ENCODE measurements at places on chromosomes 1 and 21.

DNA sequence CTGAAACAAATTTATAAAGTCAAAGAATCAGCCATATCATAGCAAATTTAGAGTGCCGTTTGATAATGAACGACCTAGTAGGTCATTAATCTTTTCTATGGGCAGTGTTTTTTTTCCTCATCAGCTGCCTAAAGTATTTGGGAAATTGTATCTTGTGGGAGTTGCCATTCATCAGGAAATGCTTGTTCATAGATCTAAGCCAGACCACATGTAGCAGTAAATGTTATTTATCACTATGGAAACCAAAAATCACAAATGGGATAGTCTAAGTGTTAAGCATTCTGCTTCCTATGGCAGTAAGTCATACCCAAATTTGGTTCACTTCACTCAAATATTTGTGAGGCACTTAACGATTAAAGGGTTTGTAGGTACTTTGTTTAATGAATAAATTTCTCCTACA lies 52.9 kb downstream of the LRRC8D start:
- no peak for DNase-seq

- DNase-seq = no peak
These were observed 28.0 kb upstream of the FASLG start for GRCh38 chr1:172630868-172631267.

DNA sequence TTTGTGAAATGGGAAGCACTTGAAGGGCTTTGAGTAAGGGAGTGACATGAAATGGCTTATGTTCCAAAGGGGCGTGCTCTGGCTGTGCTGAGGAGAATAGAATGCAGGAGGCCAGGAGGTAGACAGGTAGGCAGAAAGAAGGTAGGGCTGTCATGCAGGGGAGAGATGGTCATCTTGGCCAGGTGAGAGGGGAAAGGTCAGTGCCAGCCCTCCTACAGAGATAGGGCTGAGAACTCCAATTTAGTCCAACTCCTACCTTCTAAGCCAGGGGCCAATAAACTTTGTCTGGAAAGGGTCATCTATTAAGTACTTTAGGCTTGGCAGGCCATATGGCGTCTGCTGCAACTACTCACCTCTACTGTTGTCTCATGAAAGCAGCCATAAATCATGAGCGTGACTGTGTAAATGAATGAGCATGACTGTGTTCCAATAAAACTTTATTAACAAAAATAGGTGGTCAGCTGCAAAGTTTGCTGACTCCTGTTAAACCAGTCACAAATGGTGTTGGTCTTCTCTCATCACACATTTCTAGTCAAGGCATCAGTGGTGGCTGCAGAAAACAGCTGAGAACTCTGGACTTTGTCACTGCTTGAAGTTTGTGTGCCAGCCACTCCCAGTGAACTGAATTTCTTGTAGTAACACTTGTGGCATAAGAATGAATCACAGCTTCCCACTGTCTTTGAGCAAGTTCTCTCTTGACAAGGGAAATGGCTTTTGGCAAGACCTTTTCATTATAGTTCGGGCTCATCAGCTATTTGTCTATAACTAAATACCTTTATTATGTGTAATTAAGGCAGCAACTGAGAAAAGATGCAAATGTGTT lies 32.0 kb upstream of the CD2 start:
- DNase-seq = no peak

DNA sequence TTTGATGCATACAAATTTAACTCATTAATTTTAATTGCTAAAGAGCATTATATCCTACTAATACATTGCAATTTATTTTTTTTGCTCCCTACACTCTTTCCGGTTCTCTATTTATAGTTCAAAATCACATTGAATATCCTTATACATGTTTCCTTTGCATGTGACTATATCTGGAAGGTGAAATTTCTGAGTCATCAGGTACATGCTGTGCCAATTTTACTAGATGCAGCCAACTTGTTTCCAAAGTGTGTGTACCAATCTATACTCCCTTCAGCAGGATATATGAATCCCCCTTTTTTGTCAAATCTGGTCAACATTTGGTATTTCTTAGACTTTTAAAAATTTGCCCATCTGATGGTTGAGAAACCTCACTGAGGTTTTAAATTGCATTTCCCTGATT lies 602.9 kb upstream of the CAMK1G start:
- no peak for DNase-seq

GRCh38 chr21:41317458-41317857 lies 857 bp downstream of the FAM3B start:
- DNase-seq = no peak

DNA sequence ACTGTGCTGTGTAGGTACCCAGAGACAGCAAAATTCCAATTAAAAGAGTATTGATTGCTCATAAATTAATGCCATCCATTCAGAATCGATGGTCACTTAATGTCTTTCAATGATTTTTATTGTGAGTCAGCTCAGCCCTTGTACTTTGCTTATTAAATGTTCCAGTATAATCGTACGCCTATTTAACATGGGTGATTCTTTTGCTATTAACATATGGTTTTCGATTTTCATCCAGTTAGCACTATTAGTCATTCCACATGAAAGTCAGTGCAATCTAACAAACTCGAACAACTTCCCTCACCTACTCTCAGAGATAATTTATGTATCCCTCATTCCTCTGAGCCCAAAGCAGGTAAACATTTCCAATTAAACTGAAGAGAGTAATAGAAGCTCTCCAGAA lies 109.6 kb upstream of the APP start:
- no peak for DNase-seq

DNA sequence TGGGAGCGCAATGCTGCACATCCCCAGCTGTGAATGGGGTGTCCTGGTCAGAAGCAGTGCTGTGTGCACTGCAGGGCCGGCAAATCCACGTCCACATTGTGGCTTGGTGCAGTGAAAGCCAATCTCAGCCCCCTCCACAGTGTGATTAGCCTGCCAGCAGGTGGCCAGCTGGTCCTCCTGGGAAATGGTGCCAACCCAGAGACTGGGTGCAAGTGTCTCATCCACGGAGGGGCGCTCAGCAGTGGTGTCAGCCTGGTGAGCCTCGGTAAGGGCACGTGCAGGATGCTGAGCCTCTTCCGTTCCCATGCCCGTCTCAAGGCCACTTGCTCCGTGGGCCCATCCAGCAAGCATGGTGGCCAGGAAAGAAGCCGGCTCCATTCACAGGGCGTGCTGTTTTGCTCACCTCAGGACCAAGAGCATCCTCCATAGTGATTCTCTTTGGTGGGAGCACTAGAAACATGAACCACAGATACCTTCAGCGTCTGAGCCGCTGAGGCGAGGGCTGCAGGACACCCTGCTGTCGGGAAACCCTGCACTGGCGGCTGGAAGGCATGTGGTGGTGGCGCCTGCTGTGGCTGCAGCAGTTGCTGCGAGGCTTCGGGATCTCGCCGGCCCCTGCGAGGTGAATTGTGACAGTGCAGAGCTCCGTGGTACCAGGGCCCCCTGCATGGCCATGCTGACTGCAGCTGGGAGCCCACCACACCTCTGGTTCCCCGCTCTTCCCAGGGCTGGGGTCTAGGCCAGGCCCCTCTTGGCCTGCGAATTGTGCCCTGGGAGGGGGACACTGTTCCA lies 2.0 kb upstream of the SMYD3 start:
- DNase-seq = no peak

- DNase-seq = no peak
These were observed 63.0 kb downstream of the ALPL start for GRCh38 chr1:21572221-21572620.

GRCh38 chr1:203099805-203100515 lies 14.1 kb upstream of the MYOG start:
- DNase-seq = no peak

DNA sequence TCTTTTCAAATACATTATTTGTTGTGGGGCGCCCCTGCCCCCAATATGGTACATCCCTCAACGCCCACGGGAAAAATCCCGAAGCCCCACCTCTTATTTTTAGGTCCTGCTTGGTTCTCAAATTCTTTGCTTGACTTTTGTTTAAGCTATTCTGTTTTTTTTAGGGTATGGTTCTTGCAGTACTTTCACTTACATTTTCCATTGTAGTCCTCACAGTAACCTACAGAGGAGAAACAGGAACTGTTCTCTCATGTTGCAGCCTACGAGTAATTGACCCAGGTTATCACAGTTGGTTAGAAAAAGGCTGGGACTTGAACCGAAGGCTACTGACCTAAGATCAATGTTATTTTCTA lies 697 bp upstream of the C21orf91 start:
- no peak for DNase-seq

GRCh38 chr1:59232216-59232615 lies 64.7 kb upstream of the FGGY start:
- no peak for DNase-seq

DNA sequence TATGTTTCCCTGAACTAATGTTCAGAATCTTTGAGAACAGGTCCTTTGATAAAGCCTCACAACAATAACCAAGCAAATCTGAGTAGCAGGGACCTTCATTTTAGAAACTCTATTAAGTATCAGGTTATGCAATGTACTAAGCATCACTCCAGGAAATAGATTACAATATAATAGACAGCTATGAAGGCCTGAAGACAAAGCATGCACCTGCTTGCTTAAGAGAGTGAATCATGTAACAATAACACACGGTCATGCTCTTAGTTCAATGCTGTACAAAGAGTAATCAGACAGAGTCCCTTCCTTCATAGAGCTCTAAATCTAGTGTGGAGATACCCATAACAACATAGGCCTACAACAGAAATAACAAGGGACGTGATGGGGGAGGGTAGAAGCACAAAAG lies 8.1 kb upstream of the CMPK1 start:
- no peak for DNase-seq

GRCh38 chr1:207628776-207629175 lies 16.2 kb upstream of the CR1L start:
- no peak for DNase-seq

DNA sequence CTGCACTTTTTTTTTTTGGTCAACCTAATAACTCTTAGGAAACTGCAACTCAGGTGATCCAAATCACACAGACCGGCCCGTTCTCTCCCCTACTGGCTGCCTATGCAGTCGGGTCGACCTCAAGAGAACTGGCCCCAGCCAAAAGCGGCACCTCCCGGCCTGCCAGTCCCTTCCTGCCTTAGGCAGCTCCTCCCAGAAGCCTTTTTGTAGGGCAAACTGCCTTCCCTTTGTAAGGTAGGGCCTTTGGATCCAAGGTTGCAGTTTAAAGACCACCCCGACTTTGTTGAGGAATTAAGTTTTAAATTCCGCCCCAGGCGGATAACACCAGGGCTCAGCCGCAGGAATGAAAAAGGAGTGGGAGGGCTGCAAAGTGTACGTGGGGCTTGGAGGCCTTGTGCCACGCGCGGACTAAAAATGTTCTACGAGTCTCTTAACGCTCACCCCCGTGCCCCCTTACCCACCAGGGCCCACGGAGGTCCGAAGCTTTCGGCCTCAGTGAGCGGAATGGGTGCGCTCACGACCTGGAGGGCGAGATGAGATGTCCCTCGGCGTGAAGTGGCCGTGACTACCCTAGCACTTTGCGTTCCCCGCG lies 642 bp upstream of the ST3GAL3 start:
- no peak for DNase-seq

GRCh38 chr1:58818075-58818474 lies 34.2 kb upstream of the JUN start:
- DNase-seq = no peak

- no peak for DNase-seq
These were observed 64.6 kb downstream of the IER5 start for GRCh38 chr1:181152892-181153633.

- DNase-seq = no peak
These were observed 265.1 kb upstream of the NEGR1 start for GRCh38 chr1:72547412-72547811.

DNA sequence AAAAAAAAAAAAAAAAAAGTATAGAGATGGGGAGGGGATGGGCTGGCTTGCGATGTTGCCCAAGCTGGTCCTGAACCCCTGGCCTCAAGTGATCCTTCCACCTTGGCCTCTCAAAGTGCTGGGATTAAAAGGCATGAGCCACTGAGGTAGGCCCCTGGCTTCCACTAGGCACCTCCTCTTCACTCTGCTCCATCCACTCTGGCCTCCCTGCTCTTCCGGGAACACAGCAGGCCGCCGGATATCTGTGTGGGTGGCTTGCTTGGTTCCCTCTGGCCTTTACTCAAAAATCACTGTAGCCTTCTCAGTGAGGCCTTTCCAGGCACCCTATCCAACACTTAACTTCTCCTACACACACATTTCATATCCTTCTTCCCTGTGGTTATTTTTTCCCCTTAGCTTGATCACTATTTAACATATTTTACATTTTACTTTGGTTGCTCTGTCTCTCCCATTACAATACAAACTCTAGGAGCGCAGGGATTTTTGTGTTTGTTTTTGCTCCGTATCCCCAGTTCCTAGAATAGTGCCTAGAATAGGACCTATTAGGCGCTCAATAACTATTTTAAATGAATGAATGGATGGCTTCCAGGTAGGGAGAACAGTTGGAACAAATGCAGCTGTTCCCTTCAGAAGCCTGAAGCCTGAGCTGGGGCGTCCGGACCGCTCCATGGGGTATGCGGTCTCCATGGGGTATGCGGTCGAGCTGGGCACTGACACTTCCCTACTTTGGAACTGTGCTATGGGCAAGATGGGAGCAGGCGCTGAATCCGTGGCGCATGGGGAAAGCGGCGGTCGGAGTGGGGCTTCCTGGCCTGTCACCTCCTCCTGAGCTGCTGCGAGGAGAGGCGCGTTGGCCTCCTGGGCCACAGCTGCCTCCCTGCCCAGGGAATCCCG lies 46.7 kb downstream of the H3-3A start:
- no peak for DNase-seq

GRCh38 chr1:67908250-67908936 lies 75.1 kb upstream of the GNG12 start:
- DNase-seq = no peak

GRCh38 chr21:38420140-38420539 lies 78.1 kb downstream of the ERG start:
- DNase-seq = no peak

DNA sequence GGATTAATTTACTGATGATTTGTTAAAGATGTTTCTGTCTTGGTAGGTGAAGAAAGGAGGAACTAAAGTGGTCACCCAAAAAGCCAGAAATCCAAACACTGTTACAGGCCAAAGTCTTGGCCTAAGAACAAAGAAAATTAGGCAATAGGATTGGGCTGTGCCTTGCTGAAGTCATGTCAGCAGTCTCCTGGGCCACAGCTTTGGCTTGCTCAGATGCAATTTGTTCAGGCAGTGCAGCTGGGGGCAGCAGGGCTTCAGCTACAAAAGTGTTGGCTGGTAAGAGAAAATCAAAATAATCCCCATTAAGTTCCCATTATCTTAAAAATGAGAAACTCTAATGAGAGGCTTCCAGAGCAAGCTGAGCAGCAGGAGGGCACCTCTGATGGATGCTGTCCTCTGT lies 14.0 kb upstream of the RAP1A start:
- no peak for DNase-seq

- no peak for DNase-seq
These were observed 18.3 kb upstream of the ALPL start for GRCh38 chr1:21490774-21491487.

DNA sequence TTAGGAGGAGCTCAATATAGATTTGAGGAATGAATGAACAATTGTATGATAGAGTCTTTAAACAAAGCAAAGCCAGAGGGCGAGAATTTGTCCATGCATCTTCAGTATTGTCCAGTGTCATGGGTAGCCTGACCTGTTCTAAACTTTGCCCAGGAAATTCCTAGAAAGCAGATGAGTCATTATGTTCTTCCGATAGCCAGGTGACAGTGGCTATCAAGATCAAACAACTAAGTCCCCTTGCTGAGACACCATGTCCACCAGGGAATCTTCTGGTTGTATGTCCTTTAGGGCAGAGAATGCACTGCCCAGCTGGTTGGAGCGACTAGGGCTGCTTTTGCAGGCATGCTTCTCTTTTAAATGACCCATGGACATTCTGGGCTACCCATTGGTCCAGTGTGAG lies 1.8 kb upstream of the SLC26A9 start:
- no peak for DNase-seq

Measured in HuH-7.5 (cell line).